ENCODE measurements at places on chromosomes 5 and 9. TPM values are rescaled to one million over a fixed set of nuclear protein-coding genes. Genes with fewer than 3 reads are reported as not detected.
A peak's percentile ranks its signal among the peaks of the same experiment; 100 is the strongest.

NMUR2 gene
- not detected for total RNA-seq

- no peak for DNase-seq
Observed at GRCh38 chr5:137441476-137441875, 57.6 kb downstream of the SPOCK1 start.

GRCh38 chr5:137659209-137659608 is 76.7 kb downstream of the KLHL3 start:
- DNase-seq, result no peak

NKD2 gene
- total RNA-seq, result 3.3 TPM

- no peak for DNase-seq
Observed at GRCh38 chr5:96084874-96085506, 123.3 kb upstream of the ELL2 start.

PDLIM4 gene
- total RNA-seq, result 0.72 TPM

- DNase-seq, result no peak
Observed at GRCh38 chr5:71778678-71779276, 59.7 kb downstream of the CARTPT start.

ANKDD1B gene
- 0.40 TPM for total RNA-seq

DNA sequence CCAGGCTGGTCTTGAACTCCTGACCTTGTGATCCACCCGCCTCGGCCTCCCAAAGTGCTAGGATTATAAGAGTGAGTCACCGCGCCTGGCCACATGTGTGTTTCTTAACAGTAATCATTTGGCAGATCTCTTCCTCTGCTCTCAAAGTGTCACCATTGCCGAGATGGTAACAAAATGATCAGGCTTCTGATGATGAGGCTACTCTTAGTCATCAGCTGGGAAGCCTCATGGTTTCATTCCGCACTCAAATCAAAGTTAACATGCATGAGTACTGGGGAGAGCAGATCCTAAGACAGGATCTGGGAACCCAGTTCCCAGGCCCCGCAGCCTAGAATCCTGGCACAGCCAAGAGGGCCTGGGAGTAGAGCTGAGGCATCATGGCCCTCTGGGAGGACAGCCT is 27.4 kb downstream of the BARHL1 start:
- DNase-seq, result no peak

DNA sequence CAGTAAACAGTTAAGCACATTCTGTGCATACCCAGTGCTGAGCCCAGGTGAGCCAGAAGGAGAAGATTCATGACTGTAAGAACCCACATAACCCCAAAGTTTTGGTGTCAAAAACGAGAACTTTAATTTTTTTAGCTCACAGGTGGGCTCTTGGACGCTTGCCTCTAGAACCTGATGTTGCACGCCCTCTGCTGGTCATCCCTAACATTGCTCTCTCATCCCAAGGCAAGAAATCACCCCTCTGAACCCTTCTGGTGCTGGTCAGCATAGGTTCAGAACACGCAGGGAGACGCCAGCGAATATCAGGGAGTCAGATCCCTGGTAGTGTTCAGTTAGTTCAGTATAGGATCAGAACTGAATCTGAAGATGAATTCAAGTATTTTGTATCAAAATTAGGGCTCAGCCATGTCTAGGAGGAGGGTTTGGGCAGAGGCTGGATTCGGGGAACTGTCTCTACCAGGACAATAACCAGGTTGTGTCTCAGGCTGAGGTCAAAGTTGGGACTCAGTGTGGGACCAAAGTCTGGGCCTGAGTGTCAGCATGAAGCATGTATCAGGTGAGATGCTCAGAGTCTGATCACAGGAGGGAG is 4.1 kb upstream of the DNAJB5 start:
- peak; percentile 89 for DNase-seq

DNA sequence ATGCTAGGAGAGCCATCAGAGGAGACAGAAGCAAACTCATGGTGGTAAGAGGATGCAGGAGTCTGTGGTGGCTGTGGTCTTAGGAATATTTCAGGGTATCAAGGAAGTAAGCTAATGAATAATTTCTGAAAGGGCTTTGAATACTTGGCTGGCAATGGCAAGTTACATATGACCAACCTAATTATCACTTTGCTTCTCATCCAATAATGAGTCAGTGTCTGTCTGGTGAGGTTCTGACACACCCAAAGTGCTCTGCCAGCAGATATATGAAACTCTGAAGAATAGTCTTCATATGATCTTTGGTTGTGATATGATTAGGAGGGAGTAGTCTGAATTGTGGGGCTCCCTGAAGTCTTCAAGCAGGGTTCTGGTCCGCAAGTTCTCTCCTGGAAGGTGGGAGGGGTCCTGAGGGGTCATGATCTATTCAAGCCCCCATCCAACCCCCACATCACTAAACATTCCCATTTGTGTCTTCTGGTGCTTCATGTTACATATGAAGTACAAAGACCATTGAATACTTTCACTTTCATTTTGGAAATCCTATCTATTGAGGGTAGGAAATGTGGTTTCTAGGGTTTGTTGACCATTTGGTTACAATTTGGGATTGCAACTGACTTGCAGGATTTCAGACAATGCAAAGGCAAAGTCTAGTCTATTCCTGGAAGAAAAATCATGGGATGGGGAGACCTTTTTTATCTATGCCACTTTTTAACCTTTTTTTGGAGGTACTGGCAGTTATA is 199.9 kb upstream of the CDKN2B start:
- no peak for DNase-seq

DNA sequence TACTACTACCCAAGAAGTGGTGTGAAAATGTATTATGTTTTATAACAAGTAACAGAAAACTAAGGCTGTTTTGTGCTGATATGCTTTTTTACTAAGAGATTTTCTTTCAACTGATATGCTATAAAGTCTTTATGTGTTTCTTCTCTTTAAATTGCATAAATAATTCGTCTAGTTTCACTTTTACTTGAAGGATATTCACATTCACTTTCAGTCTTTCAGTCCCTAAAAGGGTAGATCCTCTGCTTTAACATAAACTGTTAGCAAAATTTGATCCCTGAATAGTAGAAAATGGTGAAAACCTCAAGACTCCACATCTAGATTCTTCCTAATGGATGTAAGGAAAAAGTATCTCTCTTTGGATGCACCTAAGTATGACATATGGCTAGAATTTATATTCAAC is 69.0 kb upstream of the FST start:
- no peak for DNase-seq

DNA sequence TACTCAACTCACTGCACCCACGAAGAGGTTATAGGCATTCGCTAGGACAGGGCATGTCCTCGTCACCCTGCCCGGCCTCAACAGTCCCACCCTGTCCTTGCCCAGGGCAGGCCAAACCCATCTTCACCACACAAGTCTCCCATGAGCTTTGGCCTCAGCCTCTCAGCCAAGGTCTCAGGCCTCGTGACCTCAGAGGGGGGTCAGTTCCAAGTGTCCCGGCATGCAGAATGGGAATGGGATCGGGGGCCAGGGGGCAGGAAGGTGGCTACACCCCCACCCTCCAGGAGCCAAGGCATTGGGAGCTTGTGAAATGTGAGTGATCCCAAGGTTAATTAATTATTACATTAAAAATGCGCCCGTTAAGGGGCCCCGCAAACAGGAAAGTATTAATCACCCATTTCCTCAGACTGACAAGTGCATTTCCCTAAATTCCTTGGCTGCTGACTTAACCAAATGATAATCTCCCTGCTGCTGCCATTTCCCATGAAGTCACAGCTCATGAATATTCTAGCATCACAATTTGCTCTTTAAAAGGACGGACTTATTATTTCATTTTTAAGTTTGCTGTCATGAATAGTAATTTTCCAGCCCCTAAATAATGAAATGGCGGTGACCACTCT is 8.0 kb upstream of the UBAC1 start:
- DNase-seq, result no peak

ANKRA2 gene
- 19.7 TPM for total RNA-seq

GABRA1 gene
- not detected for total RNA-seq

- no peak for DNase-seq
Observed at GRCh38 chr5:119088438-119088837, 17.6 kb downstream of the DMXL1 start.

ARSI gene
- not detected for total RNA-seq

GRCh38 chr9:17318821-17319320 is 184.0 kb downstream of the CNTLN start:
- no peak for DNase-seq

- no peak for DNase-seq
Observed at GRCh38 chr9:104556830-104557634, 11.9 kb upstream of the OR13C8 start.

DNA sequence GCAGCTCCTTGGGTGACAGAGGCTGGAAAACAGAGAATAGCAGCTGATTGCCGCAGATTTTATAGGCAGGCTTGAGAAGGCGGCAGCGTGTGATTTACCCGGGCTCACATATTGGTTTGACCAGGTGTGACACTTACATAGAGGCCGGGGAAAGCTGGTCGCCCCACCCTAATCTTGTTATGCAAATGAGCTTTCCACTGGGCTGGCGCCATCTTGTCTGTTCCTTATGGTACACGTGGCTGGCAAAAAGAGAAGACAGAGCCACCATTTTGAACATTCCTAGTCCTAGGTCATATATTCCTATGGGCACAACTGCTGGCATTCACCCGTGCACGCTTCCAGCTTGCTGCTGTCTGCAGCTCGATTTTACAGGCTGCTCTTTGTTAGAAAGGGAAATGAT is 11.3 kb upstream of the SPZ1 start:
- no peak for DNase-seq

- DNase-seq, result no peak
Observed at GRCh38 chr5:14721990-14722656, 57.6 kb downstream of the OTULIN start.

IL33 gene
- not detected for total RNA-seq

DNA sequence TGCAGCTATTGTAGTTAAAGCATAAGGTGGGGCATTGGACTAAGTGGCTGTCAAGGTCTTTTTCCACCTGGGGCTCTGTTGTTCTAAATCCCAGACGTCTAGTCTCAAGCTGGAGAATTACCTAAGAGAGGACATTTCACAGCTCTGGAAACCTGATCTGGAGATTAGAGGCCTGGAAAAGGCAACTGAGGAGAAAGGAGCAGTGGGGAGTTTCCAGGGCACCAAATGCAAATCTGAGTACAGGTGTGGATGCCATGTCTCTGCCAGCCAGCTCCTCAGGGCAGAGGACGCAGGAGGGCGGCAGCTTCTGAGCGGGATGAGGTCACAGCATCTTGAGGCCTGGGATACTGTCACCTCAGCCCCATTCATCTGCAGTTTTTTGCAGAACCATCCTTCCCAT is 65.2 kb downstream of the PPARGC1B start:
- DNase-seq, result no peak

- DNase-seq, result no peak
Observed at GRCh38 chr5:175246242-175246888, 197.6 kb downstream of the DRD1 start.

GPR150 gene
- total RNA-seq, result 0.56 TPM

- no peak for DNase-seq
Observed at GRCh38 chr9:134405527-134405926, 79.3 kb downstream of the RXRA start.

SLC27A6 gene
- total RNA-seq, result not detected

- no peak for DNase-seq
Observed at GRCh38 chr9:75197561-75197960, 109.2 kb downstream of the OSTF1 start.

PPIC gene
- not detected for total RNA-seq

- no peak for DNase-seq
Observed at GRCh38 chr5:42851481-42851880, 39.8 kb upstream of the SELENOP start.

DNA sequence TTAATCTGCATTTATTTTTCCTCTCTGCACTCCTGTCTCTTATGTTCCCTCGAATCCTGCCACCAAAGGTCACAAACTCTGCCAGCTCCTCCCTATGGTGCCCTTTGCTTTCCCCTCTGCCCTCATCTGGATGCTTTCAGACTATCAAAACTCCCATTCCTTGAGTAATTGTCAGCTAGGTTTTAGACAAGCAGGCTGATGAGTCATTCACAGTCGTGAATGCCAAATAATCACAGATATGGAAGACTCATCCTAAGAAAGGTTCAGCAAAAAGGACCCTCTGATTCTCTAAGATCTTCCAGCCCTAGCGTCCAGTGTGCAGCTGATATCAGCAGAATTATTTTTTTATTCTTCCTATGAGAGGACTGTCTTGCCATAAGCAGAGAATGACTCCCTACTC is 104.5 kb upstream of the NUDT12 start:
- no peak for DNase-seq

DNA sequence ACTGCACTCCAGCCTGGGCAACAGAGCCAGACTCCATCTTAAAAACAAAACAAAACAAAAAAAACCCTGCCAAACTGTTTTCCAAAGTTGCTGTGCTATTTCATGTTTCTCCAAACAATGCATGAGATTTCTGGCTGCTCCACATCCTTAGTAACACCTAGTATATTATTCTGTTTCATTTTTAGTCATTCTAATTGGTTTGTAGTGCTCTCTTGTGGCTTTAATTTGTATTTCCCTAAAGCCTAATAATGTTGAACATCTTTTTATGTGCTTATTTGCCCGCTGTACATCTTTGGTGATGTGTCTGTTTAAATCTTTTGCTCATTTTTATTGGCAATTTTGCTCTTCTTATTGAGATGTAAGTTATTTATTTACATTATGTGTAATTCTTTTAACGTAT is 18.4 kb upstream of the TTC1 start:
- DNase-seq, result no peak

LECT2 gene
- not detected for total RNA-seq

SLC6A7 gene
- total RNA-seq, result not detected

- no peak for DNase-seq
Observed at GRCh38 chr9:93008457-93008856, 50.0 kb upstream of the SUSD3 start.

- DNase-seq, result no peak
Observed at GRCh38 chr5:176762489-176762888, 47.9 kb upstream of the UNC5A start.

- no peak for DNase-seq
Observed at GRCh38 chr5:135533794-135534193, 2.0 kb downstream of the NEUROG1 start.

- DNase-seq, result no peak
Observed at GRCh38 chr5:139368613-139369012, 14.5 kb downstream of the SLC23A1 start.

ENTPD2 gene
- total RNA-seq, result 0.21 TPM

CCDC171 gene
- 1.6 TPM for total RNA-seq

- no peak for DNase-seq
Observed at GRCh38 chr9:14111696-14112095, 202.2 kb downstream of the NFIB start.

GRCh38 chr5:428754-429452 is 14.1 kb upstream of the EXOC3 start:
- no peak for DNase-seq

UGT3A1 gene
- not detected for total RNA-seq

- no peak for DNase-seq
Observed at GRCh38 chr9:120869726-120870125, 7.3 kb downstream of the PHF19 start.

- DNase-seq, result no peak
Observed at GRCh38 chr9:113794721-113795120, 81.4 kb upstream of the ZNF618 start.

- peak; percentile 68 for DNase-seq
Observed at GRCh38 chr5:36152324-36153297, 700 bp downstream of the SKP2 start.

- no peak for DNase-seq
Observed at GRCh38 chr5:96054311-96055030, 92.8 kb upstream of the ELL2 start.

All from activated CD4-positive, alpha-beta T cell treated with anti-CD3 and anti-CD28 coated beads, Interleukin-2, amount 10 ng/mL, durations not matched to agents 24 days and 14 days (primary cell).